DMS153 (cell line): ENCODE measurements at places on chromosomes 4 and X.

DNA sequence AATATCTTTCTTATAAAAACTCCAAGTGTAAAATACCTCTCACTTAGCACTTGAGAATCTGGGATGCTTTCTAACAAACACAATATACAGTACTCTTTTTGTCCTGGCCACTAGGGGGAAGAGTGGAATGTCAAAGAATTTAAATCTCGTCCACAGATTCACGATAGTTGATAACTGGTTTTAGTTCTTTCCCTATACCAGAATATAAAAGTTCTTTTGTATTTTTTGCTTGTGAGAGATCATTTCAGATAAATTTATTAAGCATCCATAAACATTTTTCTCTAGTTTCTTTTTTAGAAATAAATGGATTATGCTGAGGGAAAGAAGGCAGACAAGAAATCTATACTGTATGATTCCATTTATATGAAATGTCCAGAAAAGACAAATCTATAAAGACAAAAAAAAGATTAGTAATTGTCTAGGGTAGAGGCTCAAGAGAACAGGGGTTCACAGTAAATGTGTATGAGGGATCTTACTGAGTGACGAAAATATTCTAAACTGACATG lies 50.4 kb downstream of the MGARP start:
- DNase-seq, result peak; percentile 37

DNA sequence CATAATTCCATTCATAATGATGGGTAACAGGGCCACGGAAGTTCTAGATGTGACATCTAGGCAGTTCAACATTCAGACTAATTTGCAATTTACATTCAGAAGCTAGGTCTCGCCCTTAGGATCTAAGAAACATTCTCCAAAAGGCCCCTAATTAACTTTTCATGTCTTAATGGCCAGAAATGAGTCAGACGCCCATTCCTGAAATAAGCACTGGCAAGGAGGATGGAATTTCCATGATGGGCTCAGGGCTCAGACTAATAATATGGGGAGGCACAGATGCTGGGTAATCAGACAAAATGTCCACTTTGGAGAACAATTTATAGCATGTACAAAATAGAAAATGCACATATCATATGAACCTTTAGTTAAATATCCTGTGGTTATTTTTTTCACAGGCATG lies 102.8 kb upstream of the RPS6KA3 start:
- no peak for DNase-seq

DNA sequence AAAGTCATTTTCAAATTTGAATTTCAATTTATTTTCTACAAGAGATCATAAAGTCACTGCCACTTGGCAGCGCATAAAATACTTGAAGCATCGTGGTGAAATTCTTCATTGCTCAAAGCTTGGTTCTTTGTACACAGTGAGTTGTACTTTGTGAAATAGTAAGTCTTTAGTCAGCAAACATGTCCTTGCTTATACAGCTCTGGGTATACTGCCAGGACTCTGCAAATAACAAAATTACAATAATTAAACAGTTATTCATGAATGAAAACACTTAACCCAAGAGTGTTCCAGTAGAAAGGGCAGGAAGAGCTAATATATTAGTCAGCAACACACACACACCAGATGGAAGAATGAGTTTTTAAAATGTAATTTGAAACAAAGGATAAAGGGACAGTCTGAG lies 1300.9 kb upstream of the DIAPH2 start:
- DNase-seq, result no peak

DNA sequence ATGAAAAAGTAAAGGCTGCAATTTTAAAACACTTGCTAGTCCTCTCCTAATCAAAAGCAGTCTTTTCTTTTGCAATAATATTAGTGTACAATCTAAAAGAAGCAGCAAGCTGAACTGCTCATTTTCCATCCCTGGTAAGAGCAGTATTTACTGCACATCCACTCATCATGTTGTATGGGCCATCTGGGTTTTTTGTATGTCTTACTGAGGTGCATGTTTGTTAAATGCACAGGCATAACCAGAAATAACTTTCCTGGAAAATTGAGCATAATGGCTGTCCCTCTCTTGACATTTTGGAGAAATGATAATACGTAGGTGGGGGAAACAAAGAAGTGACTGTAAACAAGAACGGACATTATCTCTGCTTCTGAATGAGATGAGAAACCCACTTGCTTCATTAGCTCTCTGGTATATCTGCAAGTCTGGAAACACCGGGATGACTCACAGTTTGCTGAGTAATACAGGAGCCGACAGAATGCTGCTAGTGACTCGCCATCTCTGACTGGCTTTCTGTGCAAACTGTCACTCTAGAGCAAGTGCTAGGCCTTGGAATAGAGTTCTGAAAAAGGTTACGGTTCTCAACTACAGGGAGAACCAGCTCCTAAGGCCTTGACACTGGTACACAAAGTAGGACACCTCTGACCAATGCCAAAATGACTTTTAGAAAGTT lies 85.7 kb upstream of the MTM1 start:
- peak; percentile 26 for DNase-seq

DNA sequence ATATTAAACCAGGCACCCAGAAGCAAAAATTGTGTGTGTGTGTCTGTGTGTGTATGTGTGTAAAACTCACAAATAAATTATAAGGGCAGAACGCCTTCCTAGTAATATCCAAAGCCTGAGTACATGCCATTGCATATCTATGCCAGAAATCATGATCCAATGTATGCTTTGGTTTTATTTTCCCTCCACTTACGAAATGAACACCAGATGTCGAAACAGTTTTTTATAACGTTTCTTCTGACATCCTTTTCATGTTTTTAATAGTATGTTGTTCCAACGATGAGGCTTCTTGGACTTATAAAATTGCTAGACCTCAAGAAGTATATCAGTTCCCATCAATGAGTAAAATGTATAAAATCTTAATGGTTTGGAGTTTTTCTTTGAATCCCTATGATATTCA lies 55.4 kb downstream of the KCNIP4 start:
- no peak for DNase-seq

- no peak for DNase-seq
Observed at GRCh38 chrX:21800344-21800770, 39.1 kb upstream of the MBTPS2 start.

DNA sequence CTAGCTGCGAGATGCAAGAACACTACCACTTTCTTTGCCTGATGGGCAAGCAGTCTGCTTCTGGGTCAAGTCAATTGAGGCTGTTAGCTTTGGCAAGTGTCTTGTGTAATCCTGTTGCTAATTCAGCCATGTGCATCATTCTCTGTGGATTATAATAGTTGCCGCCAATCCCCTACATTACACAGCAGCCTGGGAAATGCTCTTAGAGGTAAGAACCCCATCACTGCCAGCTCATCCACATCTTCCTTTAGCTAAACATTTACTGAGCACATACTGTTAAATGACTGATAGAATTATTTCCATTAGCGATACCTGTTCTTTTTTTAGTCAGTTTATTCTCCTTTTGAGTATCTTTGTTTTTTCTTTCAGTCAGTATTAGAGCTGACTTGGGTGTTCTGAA lies 116.2 kb downstream of the CBR4 start:
- no peak for DNase-seq

- no peak for DNase-seq
Observed at GRCh38 chrX:45229348-45229747, 28.7 kb upstream of the DIPK2B start.

DNA sequence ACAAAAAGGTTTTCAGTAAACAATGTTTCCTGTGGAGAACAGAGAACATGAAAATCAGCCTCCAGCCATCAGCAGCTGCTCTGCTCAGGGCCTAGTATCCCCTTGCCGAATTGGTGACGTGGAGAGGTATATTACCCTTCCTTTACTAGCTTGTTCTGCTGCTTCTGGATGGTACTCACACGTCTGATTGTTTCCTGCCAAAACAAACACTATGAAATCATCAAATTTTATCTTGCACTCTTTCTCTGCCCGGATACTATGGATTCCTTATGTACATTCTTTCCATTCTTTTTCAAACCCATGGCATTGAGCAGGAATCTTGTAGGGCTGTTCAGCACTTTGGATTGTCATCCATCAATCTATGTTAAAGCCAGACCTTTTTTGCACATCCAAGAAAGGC lies 18.8 kb upstream of the METAP1 start:
- DNase-seq, result no peak

DNA sequence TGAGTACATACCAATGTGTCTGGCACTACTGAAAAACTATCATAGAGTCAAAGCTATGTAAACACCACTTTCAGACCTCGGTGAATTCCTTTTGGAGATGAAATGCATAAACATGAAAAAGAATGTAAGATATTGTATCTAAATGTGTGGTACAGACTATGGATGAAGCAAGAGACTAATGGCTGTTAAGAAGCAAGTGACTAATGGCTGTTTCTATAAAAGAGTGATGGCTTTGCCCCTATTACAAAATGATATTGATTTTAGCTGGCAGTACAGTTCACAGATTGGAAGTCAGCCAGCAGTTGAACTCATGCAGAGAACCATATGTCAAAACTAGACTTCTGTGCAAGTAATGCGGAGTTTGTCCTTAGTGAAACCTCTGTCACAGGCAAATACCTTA lies 359.3 kb downstream of the GRXCR1 start:
- no peak for DNase-seq

DNA sequence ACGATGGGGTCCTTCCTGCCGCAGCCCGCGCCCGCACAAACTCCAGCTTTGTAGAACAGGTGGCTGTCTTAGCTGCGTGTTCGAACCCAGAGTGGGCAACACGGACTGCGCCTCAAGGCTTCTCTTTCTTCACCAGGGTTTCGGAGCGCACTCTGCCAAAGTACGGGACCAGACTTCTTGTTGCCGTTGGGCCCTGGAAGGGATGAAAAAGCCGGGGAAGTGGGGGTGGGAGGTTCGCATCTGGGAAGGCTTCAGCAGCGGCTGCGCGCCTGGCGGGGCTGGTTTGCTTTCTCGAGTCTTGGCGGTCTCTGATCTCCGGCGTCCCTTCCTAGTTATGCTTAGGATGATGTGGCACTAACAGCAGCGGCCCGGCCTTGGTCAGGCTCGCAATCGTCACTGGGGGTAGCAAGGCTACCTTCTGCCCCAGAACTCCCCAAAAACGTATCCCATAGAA lies 673 bp downstream of the PARM1 start:
- DNase-seq, result no peak

DNA sequence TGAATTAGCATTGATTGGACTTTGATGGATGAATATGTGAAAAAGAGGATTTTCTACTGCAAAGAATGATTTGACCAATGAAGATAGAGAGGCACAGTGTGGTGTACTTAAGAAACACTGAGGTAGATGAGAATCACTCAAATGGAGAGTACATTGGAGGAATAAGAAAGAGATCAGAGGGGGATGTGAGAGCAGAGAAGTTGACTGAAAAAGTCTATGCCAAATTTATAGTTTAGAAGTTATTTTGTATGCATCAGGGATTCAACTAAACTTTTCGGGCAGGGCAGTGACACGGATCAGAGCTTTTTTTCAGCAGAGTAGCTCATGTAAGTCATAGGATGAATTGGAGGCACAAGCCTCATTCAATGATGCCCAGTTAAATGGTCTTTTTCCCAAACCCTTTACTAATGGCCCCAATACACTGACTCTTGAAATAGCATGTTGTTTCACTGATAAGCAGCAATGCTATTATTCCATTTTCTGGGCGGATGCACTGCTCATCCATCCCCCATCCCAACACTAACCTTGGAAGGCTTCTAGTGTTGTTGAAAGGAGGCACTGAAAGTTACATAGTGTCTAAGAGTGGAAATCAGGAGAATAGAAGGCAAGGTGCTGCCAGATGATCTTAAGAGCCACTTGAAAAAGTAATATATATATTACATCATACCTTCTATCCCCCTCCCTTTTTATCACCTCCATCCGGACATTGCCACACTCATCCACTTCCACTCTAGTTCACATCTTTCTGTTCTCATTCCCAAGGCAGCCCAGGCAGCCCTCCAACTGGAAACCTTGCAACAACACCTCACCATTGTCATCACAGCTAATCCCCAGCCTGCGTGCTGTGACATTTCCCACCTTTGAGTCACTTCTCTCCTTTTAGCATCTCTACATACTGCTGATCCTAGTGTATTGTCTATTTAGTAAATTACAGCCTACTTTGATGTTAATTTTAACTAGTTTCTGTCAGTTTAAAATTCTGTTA lies 46.1 kb downstream of the ARHGAP24 start:
- no peak for DNase-seq

- DNase-seq, result no peak
Observed at GRCh38 chr4:168928346-168928745, 81.7 kb downstream of the CBR4 start.

DNA sequence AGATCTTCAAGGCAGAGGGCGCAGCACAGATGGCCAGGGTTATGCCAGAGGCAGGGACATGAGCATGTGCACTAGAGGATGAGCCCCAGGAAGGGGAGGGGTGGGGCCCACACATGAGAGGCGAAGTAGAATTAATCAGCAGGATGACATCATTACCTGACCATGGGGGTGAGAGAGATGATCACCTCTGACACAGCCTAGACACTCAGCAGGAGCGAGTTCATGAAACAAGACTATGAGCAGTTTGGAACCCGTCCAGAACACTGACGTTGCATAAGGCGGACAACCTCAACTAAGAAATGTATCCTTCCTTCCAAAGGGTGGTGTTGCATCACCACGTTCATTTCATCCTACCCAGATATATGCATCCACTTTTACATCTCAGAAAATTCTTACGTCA lies 446.7 kb upstream of the TENM3 start:
- no peak for DNase-seq

DNA sequence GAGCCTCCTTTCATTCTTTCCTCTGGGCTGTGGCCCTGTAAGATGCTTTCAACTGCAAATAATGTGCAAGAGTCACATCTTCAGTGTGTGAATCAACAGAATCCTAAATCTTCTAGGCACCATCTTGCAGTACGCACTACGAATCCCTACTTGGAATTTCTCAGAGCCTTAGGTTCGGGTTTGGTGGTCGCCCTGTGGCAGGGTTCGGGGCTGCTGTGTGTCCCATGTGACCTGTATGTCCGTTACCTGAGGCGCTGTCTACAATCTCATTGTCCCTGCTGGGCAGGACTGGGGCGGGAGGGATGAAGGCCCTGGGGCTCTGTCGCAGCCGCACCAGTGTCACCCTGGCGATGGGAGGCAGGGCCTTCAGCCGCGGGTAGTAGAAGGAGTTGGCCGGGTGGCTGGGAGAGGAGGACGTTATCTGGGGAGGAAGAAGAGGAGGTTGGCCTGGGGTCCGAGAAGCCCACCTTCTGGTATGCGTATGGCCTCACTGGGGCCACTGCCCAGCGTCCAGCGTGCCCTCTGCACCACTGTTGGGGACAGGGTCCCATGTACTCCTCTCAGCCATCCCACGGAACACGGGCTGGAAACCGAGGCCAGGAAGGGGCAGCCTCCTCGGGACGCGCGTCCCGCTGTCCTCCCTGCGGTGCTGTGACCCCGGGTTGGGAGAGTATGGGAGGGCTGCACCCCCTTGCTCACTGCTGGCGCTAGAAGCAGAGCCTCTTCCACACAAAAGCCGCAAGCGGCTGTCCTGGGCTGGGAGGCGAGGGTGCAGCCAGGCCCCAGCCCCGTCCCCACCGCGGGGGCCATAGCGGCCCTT lies 2.0 kb downstream of the SPON2 start:
- no peak for DNase-seq

- no peak for DNase-seq
Observed at GRCh38 chr4:183297675-183298074, 22.4 kb downstream of the CLDN22 start.

- DNase-seq, result no peak
Observed at GRCh38 chrX:18701621-18702361, 5.7 kb upstream of the PPEF1 start.
